ENCODE measurements at places on chromosomes 12 and 14. TPM values are rescaled to one million over a fixed set of nuclear protein-coding genes. Genes with fewer than 3 reads are reported as not detected.

The RAD9B gene
- total RNA-seq: not detected

- H3K27me3 ChIP-seq: no peaks in the 10 kb centered on the region
- H3K27ac ChIP-seq: no peak overlapping the region
- no peak for DNase-seq
Observed at GRCh38 chr12:93626160-93626559, 51.0 kb upstream of the CRADD start.

GRCh38 chr14:31106768-31107167 is 80.6 kb upstream of the STRN3 start:
- H3K36me3 ChIP-seq: peaks cover 66% of the 10 kb centered on the region
- no peak overlapping the region for H3K27ac ChIP-seq
- no peak overlapping the region for H3K4me3 ChIP-seq

- peaks cover 46% of the 10 kb centered on the region for H3K4me1 ChIP-seq
- peak overlapping the region; percentile 78 for H3K4me3 ChIP-seq
- peak; percentile 52 for DNase-seq
- no peaks in the 10 kb centered on the region for H3K36me3 ChIP-seq
Observed at GRCh38 chr12:32533971-32534590, 134.7 kb downstream of the FGD4 start.

DNA sequence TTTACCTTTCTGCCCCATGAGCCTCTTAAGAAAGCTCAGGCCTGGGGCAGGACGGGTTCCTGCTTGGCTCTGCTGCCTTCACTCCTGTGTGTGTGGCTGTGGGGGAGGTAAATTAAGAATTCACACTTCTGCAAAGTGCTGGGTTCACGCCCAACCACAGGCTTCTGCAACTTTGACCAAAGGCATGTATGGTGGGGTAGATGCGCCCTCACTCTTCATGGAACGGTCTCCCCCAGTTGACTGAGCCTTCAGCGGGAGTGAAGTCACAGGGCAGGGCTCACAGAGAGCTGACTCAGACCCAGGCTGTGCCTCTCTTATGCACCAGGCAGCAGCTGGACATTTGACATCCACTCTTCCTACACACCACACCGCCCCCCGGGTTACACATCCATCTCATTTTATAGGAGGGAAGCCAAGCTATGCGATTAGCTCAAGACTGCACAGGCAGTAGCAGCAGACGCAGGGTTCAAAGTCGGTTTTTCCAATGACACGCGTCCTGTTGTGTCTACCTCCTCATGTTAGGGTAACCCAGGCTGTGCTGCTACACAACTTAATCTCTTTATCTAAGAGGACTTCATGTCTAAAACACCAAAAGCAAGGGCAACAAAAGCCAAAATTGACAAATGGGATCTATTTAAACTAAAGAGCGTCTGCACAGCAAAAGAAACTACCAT is 15.4 kb upstream of the BCL11B start:
- H3K36me3 ChIP-seq: no peaks in the 10 kb centered on the region
- H3K27ac ChIP-seq: no peak overlapping the region
- H3K27me3 ChIP-seq: no peaks in the 10 kb centered on the region
- H3K4me1 ChIP-seq: no peaks in the 10 kb centered on the region
- DNase-seq: no peak
